ENCODE measurements at places on chromosomes 1 and 21. TPM values are rescaled to one million over a fixed set of nuclear protein-coding genes. Genes with fewer than 3 reads are reported as not detected.

- H3K4me1 ChIP-seq, result peaks cover 4% of the 10 kb centered on the region
- no peak for DNase-seq
- H3K4me3 ChIP-seq, result no peak overlapping the region
- H3K27me3 ChIP-seq, result peaks cover 3% of the 10 kb centered on the region
These were observed 9.6 kb upstream of the RNF223 start for GRCh38 chr1:1083416-1084371.

DNA sequence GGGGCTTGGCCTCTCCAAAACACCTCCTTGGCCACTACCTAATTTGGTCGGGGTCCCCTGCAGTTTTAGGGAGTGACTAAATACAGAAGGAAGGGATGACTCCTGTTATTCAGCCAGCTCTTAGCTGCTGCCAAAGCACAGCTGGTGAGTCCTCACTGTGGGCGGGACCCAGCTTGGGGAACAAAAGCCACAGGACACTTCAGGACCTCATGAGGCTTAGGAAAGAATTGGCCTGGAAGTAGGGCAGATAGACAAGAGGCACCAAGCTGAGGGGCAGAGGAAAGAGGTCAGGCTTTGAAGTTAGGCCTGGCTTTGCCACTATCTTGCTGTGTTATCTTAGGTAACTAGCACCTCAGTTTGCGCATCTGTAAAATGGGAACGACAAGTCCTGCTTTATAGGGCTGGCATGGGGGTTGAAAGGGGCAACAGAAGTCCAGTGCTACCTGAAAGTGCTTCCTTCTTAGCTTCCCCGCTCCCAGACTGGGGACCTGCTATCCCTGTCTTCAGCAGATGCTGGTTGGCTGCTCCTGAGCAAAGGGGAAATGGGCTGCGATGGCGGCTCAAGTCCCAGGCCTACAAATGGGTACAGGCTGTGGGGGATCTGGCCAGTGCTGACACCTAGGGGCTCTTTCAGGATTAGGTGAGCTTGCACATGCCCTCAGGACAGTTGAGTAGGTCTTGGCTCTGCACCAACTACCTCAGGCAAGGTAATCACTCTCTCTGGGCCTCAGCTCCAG, 15.7 kb downstream of the IFI6 start:
- peaks cover 8% of the 10 kb centered on the region for H3K27me3 ChIP-seq
- H3K36me3 ChIP-seq, result peaks cover 4% of the 10 kb centered on the region

PRDM16 gene
- 0.07 TPM for total RNA-seq

HSPB7 gene
- total RNA-seq, result not detected

GRCh38 chr21:29506947-29507346, 208.2 kb downstream of the BACH1 start:
- H3K4me3 ChIP-seq, result no peak overlapping the region
- no peaks in the 10 kb centered on the region for H3K4me1 ChIP-seq
- H3K27me3 ChIP-seq, result no peaks in the 10 kb centered on the region
- H3K27ac ChIP-seq, result no peak overlapping the region
- no peak for DNase-seq

DNA sequence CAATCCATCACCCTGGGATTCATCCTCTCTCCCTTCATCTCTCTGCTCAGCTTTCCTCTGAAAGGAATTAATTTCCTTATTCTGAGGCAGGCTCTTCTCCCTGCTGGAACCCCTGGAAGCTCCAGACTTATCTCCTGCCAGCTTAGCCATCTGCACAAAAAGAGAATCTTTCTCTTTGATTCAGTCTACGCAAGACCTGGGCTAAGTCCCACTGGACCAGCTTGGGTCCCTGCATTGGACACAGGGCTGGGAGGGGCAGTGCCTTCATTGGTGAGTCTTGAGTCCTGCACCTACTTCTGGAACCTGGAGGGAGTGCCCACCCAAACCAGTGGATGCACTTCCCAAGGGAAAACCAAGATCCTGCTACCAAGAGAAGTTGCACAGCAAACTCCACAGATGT, 271.7 kb upstream of the CSF3R start:
- peaks cover 1% of the 10 kb centered on the region for H3K27me3 ChIP-seq
- H3K27ac ChIP-seq, result no peak overlapping the region
- no peak overlapping the region for H3K4me3 ChIP-seq
- no peaks in the 10 kb centered on the region for H3K4me1 ChIP-seq

C1orf198 gene
- total RNA-seq, result 27.3 TPM

DNA sequence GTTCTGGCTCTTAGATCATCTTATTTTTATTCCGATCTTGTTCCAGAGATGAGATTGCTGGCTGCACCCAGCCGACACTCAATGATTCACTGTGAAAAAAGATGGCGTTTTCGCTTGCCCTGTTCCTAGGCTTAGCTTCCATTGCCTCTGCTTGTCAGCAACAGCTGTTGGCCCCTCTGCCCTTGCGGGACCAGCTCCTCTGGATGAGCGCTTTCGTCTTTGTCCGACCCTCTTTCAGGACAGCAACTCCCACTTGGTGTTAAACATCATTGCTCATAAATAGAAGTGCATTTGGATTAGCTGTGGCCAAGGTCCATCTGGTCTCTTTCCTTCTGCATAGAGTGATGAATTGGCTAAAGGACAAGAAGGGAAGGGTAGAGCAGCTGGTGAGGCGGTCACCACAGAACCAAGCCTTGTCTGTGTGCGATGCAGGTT, 43.5 kb upstream of the SCCPDH start:
- peak; percentile 60 for DNase-seq
- no peaks in the 10 kb centered on the region for H3K36me3 ChIP-seq
